Right renal cortex interstitium (tissue), 3 donors: ENCODE measurements at places on chromosomes 12 and 14. TPM values are rescaled to one million over a fixed set of nuclear protein-coding genes. Genes with fewer than 3 reads are reported as not detected.

- DNase-seq = no peak
These were observed 129.7 kb upstream of the TMPO start for GRCh38 chr12:98385641-98386040.

- DNase-seq = no peak
These were observed 379.9 kb upstream of the DCN start for GRCh38 chr12:91562476-91562875.

DNA sequence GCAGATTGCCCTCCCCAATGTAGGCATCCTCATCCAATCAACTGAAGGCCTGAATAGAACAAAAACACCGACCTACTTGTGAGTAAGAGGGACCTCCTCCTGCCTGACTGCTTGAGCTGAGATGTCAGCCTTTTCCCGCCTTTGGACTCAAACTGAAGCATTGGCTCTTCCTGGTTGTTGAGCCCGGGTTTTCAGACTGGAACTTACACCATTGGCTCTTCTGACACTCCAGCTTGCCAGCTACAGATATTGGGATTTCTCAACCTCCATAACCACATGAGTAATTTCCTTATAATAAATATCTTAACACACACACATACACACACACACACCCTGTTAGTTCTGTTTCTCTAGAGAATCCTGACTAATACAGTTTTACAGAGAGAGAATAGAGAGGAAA is 173.4 kb upstream of the NTF3 start:
- DNase-seq = no peak

GRCh38 chr14:77808250-77808649 is 8.3 kb downstream of the ADCK1 start:
- no peak for DNase-seq

- DNase-seq = no peak
These were observed 90.3 kb downstream of the PAX9 start for GRCh38 chr14:36751920-36752319.

GRCh38 chr12:118357257-118358007 is 15.3 kb downstream of the TAOK3 start:
- DNase-seq = no peak

DNA sequence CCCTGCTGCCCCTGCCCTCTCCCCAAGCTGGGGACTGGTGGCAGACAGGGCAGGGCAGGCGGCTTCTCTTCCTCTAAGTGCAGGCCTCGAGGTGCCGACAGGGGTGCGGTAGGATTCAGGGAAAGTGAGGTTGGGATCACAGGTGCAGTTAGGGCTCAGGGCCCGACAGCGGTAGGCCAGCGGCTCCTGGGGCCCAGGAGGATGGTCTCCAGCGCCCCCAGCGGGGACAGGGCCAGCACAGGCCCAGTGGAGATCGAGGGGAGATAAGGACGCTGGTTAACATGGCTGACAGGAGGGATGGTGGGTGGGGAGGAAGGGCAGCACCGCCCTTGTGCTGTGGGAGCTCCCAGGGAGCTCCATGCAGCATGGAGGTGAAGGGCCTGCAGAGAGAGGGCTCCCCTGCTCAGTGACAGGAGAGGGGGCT is 935 bp upstream of the CRIP1 start:
- no peak for DNase-seq

DNA sequence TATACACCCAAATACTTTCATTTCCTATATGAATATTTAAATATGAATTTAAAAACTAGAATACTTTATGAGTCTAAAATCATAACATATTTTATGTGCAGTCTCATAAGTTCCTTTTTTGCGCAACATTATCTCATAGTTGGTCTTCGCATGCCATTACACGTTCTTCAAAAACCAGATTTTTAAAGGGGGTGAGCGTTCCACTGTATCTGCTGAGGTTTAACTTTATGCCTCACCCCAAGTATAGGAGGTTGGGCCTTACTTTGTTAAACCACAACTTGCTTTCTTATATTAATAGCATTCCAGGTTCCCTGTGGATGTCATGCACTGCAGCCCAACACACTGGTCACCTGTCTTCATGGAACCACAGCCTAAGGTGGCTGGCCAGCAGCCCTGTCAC is 118.6 kb downstream of the APAF1 start:
- no peak for DNase-seq

DNA sequence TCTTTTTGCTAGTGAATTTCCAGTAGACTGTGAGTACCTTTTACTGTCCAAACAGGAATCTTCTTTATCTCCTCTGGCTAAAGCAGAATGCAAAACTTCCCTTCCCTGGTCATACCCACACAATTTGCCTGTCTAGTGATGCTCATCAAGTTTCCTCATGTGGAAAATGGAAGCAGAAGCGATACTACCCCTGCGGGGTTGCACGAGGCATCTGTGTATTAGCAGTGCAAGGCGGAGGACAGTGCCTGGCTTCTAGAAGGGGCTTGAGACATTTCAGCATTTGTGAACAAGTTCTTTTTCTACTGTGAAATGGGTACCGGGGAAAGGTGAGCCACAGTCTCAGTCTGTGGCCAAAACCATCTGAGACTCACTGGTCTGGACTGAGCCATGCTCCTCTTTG is 340.9 kb downstream of the AACS start:
- no peak for DNase-seq

GRCh38 chr12:43362910-43363694 is 188.9 kb downstream of the ADAMTS20 start:
- DNase-seq = no peak

DNA sequence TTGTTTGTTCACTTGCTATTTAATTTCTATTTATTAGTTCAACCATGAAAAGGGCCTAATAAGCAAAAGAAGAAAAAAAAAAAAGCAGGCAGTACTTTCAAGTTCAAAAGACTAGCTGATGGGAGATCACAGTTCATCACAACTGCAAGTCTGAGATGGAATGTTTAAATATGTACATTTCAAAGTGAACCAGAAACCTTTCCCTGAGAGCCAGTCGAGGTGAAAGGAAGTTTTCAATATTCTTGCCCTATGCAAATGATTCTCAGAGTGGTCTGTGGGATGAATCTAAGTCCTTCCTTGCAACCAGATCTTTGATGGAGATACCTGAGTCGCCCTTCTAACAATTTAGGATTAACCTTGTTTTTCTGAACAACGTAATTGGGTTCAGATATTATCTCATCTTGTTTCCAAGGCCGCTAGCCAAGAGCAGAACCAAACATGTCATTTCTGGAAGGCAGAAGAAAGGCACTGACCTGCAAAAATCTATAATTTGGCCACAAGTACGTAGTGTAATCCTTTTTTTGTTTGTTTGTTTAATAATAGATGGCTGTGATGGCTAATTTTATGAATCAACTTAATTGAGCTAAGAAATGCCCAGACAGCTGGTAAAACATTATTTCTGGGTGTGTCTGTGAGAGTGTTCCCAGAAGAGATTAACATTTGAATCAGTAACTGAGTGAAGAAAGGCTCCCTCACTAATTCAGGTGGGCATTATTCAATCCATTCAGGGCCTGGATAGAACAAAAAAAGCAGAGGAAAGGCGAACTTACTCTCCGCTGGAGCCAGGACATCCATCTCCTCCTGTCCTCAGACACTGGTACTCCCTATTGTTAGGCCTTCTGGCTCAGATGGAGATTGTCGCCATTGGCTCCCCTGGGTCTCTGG is 171.1 kb upstream of the TMPO start:
- no peak for DNase-seq

DNA sequence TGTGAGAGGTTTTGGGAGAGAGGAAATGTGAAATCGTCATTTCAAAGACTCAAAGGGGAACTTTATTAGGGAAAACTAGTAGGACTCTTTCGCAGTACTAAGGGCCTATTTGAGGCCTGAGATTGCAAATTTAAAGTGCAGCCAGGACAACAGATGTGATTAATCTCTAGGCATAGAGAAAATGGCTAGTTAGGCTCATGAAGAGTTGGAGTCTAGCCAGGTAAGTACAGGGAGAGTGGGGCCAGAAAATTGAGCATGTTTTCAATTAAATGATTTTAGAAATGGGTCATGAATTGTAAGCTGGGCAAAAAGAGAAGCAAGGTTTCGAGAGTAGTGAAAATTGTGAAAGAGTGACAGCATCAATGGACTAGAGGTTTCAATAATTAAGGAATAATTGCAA is 91.9 kb upstream of the LMNTD1 start:
- DNase-seq = no peak

GRCh38 chr12:15721316-15722115 is 67.7 kb downstream of the EPS8 start:
- DNase-seq = no peak

DNA sequence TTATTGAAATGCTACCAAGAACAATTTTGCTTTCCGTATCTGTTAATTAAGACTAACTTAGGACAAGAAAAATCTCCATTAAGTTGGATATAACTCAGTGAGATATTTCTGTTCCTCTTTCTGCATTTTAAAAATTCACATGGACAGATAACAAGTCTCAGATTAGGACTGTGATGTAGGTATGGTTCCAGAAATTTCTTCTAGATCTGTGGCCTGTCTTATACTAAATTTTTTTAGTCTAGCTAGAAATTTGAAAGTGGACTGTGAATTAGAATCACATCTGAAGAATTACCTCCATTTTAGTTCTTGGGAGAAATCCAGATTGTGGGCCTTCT is 41.6 kb downstream of the USP15 start:
- no peak for DNase-seq

DNA sequence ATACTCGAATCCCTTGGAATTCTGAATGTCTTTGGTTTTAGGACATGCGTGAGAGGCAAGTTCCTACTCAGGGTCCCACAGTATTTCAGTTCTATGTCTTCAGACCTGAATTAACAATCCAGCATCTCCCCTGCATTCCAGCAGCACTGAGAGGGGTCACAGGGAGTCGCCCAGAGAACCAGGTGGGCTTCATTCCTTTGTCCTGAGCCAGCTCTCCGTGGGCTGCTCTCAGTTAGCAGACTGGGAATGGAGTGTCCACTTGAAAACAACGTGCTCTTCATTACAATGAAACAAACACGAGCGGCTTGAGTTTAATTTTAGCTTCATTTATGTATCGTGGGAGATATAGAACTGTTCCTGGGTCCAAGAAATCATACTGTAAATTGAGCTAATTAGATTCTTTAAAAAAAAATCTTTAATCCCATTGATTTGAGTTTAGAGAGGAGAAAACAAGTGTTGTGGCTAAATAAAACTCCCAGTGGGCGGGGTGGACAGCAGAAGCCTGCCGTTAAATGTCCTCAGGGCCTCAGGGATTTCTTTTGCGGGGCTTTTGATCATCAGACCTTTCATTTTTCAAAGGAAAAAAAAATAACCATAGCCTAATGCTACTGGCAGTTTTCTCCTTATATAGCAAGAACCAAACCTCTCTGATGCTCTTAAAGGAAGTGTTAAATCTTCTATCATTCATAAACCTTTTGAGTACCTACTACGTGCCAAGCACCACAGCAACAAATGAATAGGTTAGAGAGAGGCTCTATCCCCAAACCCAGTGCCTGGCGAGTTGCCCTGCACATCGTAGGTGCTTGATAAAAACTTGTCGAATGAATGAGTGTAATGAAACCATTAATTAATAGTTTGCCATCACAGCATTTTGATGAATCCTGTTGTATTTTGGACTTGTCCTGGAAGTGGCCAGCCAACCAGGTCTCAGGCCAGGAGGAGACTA is 140.4 kb downstream of the CHST11 start:
- DNase-seq = no peak

DNA sequence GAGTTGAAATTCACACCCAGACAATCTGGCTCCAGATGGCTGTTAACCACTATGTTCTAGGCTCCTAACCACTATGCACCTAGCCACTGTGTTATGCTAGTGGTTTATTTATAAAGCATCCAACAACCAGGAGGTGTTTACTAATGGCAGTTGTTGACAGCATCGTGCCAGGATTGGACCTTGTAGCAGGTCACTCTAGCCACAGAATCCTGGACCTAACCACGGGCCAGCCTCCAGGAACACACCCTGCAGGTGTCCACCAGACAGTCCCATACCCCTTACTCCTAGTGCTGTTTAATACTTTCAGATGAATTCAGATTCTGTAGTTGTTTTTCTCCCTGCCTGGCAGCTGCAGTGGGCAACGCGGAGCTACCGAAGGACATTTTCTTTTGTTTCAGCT is 109.4 kb upstream of the MYL2 start:
- no peak for DNase-seq

The WASHC4 gene
- polyA plus RNA-seq = 58.6 TPM

The P2RX7 gene
- polyA plus RNA-seq = 1.0 TPM

The TAS2R43 gene
- not detected for polyA plus RNA-seq

The CLEC6A gene
- polyA plus RNA-seq = 0.15 TPM

The KRT3 gene
- not detected for polyA plus RNA-seq

The RNASE7 gene
- 0.67 TPM for polyA plus RNA-seq

The DEPDC4 gene
- polyA plus RNA-seq = 5.3 TPM

The ABCB9 gene
- polyA plus RNA-seq = 5.1 TPM

The HSP90AA1 gene
- polyA plus RNA-seq = 832 TPM

The GALNT9 gene
- polyA plus RNA-seq = 6.2 TPM

The OR6C75 gene
- not detected for polyA plus RNA-seq
